Stimulated activated CD8-positive, alpha-beta memory T cell treated with anti-CD3 and anti-CD28 coated beads, Interleukin-7, amount 100 ng/mL, for 48 hours (primary cell): ENCODE measurements at places on chromosomes 2 and 18.

DNA sequence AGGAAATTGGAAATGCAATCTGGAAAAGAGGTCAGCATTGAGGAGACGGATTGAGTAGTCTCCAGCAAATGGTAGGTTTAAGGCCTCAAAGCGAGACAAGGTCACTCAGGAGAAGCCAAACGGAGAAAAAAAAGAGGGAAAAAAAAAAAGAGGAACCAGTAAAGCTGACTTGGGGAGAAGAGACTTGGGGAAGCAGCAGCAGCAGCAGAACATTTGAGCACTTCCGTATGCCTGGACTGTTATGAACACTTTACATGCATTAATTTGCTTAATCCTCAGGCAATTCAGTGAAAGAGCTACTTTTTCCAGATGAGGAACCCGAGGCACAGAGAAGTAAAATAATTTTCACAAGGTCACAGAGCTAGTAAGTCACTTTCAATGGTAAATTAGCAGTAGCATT lies 81.3 kb downstream of the OSBPL6 start:
- DNase-seq: no peak

DNA sequence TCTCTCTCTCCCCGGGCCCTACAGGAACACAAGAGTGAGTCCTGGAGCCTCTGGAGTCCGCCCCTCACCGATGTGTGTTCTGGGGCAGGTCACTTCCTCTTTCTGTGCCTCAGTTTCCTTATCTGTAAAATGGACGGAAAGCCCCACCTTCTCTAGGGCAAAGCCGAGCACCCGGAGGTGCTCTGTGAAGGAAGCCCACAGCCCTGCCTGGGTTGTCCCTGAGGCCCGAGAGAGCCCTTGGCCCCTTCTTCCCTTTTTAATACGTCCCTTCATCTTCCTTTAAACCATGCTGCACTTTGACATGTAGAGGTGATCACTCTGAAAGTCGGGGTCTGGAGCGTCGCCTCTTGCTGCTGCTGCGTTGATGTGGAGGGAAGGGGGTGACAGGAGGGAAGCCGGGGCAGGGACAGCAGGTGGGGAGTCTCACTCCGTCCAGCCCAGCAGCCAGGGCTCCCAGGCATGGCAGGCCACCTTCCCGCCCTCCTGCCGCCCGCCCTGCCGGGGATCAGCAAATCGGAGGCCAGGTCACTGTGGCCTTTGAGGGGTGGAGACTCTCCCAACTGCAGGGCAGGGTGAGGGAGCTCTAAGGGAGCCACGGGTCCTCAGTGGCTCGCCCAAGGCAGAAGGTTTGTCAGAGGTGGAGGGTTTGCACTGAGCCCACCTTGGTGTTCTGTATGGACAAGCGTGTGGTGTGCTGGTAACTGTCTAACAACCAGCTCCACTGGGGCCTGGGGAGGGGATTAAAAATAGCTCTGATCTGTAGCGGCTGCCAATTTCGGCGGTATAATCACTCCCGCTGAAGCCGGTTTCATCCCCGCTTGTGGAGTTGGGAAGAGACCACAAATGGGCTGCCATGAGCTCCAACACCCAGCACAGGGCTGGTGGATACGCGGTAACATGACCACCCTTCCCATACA lies 135.9 kb upstream of the ID2 start:
- DNase-seq: no peak

DNA sequence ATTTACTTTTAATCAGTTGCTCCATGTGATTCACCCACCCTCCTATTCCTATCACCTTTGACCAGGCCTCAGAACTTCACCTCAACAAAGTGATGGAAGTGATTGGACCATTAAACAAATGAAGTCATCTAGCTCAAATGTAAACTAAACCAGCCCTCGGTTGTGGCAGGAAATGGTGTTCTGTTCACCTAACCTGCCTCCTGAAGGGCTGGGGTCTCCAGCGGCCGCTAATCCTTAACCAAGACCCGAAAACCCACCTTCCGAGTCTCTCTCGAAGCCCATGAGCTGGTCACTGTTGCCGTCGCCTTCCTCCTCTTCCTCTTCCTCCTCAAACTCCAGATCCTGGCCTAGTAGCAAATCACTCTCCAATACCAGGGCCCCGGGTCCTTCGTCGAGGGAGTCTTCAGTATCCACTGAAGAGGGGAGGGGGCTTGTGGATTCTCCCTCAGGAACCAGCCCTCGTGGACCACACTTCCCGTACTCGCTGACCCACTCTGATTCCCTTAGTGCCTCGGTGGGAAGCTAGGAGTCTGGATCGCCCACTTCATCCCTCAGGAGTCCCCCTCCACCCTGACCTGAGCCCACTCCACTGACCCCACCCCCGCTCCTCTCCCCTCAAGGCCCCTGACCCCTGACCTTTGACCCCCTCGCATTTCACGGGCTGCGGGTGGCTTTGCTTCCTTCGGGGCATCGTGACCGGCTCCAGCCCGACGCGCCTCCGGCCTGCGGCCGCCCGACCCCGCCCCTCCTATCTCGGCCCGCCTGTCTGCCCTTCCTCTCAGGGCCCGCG lies 503 bp downstream of the ZNF513 start:
- no peak for DNase-seq

GRCh38 chr2:184444217-184444616 lies 154.1 kb upstream of the ZNF804A start:
- DNase-seq: no peak

DNA sequence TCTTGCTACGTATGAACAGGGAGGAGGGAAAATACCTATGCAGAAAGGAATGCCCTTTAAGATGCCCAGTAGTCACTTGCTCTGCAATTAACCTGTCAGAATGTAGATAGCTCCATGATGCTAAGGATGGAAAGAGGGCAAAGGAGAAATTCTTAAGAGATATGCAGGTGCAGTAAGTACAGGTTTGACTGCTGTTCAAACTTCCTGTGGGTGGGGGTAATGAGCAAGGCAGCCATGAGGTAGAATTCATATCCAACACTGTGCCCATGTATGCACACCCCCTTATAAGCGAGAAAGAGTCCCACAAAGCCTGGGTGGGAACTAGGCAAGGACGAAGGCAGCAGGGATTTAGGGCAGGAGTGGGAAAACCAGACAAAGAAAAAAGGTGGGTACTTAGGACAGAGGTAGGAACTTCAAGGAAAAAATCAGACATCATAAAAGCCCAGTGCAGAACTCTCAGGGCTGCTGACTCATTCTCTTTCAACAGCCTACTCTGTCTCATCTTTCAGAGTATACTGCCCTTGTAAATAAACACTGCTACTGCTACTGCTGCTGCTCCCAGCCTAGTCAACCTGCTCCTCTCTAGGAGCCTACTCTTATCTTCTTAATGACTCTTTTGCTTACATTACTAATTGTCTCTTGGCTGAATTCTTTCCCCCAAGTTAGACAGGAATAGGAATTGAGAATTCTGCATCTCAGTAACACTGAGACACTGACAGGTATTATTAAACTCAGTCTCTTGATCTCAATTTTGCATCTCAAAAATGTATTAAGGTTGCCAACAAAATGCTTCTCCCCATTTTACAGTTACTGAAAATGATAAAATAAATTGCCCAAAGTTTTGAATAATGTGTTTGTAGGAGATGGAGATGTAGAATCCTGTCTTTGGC lies 189.0 kb downstream of the PTH2R start:
- no peak for DNase-seq

GRCh38 chr2:212157012-212157411 lies 381.6 kb downstream of the ERBB4 start:
- DNase-seq: no peak

- DNase-seq: no peak
These were observed 422.7 kb downstream of the FBXO15 start for GRCh38 chr18:73724958-73725357.

DNA sequence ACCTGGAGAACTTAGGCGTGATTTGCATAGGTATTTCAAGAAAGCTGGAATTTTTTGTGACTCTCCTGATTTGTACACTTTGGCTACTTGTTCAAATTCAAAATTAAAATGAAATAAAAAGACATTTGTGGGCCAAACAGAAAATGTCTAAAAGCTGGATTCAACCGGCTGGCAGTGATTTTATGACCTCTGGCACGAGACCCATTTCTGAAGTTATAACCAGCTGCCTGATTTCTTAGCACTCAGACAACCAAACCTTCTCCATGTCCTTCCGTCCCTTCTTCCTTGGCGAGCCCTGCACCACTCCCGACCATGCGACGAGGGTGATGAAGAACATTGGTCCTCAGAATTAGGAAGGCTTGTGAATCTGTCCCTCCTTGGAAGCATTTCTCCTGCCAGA lies 19.7 kb downstream of the PKDCC start:
- DNase-seq: no peak

GRCh38 chr18:59272891-59273758 lies at the start of gene RAX:
RAX (minus strand) TSS chr18:59273454; CDS start chr18:59273206, 248 bp downstream.
- no peak for DNase-seq
